ENCODE measurements at places on chromosomes 1 and 21.

DNA sequence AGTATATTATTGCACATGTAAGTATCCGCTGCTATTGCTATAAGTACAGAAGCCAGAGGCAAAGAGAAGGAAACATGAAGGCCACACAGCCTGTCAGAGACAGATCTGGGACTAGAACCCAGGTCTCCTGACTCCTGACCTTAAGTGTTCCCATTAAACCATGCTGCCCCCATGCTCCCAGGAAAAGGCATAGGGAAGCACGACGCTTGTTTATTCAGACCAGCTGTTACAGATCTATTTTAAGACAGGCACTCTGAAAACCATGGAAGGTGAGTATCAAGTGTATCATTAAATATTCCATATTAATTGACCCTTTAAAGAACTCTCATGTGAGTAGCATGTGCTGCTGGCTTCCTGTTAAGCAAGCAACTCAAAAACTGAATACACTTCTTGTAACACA lies 11.4 kb downstream of the VAV3 start:
- no peak for DNase-seq

DNA sequence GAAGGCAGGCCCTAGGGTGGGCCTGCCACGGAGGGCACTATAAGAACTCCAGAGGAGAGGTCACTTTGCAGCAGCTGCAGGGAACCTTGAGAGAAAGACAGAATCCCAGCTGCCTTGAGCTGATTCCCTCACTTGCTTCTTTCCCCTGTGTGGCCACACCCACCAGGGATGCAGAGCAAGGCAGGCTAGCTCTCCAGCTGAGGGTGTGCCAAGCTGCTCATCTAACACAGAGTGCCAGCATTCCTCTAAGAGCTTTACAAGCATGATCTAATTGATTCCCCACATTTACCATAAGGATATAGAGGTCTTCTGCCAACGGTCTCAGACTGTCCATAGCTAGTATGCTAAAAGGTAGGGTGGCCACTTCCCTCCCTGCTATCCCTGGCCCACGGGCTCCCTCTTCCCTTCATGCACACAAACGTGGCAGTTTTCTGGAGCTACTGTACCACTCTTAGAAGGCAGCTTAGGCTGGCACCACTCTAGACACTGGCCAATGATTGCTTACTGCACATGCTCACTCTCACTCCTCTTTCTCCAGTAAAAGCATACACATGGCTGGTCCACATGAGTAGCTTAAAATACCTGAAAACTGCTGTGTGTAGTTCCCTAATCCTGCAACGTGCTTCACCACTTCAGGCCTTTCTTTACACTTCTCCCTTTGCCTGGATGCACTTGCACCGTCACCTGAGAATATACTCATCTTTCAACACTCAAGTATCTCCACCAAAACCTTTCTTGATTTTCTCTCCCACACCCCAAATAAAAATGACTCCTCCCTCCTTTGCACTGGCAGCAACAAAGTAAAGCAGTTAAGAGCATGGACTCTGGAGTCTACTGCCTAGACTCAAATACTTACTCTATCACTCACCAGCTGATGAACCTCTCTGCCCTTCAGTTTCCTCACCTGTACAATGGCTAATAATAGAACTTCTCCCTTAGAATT lies 57.7 kb downstream of the DMAP1 start:
- DNase-seq = no peak

- DNase-seq = no peak
Observed at GRCh38 chr1:157104598-157105293, 5.1 kb upstream of the ETV3L start.

DNA sequence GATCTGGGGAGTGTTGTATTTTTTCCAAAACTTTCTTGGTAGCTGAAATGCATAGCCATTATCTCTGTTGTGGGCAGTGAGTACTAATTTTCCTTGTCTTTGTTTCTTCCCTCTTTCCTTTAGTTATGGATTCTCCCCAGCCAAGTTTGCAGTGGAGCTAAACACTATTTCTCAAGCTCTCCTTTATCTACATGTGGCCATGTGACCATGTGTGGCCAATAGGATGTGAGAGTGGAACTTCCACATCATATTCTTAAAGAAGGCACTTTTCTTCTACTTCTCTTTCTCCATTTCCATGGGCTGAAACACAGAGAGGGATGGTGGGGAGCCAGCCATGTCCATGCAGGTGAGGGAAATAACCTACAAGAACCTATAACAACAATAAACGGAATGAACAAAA lies 230.8 kb downstream of the CTH start:
- DNase-seq = no peak

DNA sequence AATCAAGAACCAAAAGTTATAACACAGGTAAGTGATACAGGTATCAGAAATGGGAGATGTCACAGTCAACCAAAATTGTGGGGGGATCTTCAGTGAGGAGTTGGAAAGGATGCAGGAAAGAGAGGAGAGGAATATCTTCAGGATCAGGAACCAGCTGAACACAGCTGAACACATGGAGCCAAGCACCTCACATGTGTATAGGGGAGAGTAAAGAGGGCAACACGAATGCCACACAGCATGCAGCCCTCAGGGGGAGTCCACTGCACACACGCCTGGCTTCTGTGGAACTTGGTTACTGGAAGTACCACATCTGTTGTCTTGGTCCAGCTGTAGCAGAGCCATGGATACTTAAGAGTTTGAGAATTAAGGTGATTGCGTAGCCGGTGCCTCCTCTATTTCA lies 218.8 kb downstream of the RGS7 start:
- DNase-seq = no peak

- no peak for DNase-seq
Observed at GRCh38 chr1:17979815-17980214, 127.8 kb upstream of the IGSF21 start.
